Neural crest cell (in vitro differentiated cells): ENCODE measurements at places on chromosomes 13 and 19. TPM values are rescaled to one million over a fixed set of nuclear protein-coding genes. Genes with fewer than 3 reads are reported as not detected.

The LPAR2 gene
- 115 and 116 TPM in 2 replicates for total RNA-seq

The NUP62 gene
- total RNA-seq, result 127 and 141 TPM in 2 replicates

The TMEM147 gene
- total RNA-seq, result 95.1 and 105 TPM in 2 replicates

The CYP4F3 gene
- total RNA-seq, result not detected in 2 replicates

The ZNF723 gene
- not detected in 2 replicates for total RNA-seq

DNA sequence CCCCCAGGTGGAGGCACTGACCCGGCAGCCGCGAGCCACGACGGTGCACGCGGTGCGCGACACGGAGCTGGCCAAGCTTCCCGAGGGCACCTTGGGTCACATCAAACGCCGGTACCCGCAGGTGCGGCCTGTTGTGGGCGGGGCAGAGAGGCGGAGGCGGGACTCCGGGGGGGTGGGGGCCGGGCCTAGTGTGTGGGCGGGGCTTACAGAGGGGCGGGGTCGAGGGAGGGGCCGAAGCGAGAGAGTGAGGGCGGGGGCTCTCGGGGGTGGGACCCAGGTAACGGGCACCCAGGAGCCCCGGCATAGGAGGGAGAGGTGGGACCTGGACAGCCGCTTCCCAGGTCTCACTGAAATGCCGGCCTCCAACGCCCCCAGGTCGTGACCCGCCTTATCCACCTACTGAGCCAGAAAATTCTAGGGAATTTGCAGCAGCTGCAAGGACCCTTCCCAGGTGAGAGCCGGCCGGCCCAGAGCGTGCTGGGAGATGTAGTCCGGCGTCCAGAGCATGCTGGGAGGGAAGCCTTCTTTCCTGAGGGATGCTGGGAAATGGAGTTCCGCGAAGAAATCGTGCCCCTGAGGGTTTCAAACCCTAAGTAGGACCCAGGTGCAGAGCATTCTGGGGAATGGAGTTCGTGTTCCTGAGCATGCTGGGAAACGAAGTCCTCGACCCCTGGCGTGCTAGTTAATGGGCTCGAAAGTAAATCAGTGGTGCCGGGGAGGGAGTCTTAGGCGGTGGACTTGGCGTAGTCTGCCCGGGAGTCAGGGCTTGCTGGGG, 15.7 kb downstream of the PNPLA6 start:
- peaks cover 5% of the 10 kb centered on the region for H3K4me1 ChIP-seq
- DNase-seq, result peak; percentile 69
- no peaks in the 10 kb centered on the region for H3K27me3 ChIP-seq
- no peak overlapping the region for H3K27ac ChIP-seq
- peak overlapping the region; percentile 54 for H3K4me3 ChIP-seq
- peaks cover 2% of the 10 kb centered on the region for H3K36me3 ChIP-seq

DNA sequence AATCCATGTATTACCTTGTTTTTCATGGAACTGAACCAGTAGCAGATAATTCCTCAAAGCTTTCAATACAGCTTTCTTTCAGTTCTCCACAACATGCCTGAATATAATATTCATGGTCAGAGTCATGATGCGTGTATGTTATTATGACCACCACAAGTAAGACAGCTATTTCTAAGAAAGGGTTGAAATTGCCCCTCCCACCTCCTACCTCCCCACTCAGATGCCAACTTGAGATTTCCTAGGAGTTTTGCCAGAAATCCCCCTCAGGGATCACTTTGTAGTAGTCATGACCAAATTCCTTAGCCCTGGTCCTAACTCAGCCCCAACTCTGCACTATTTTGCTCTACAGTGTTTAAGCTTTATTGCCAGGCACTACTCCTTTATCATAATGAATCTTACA, 69.9 kb upstream of the RAP2A start:
- no peak overlapping the region for H3K4me3 ChIP-seq
- H3K27me3 ChIP-seq, result no peaks in the 10 kb centered on the region
- no peak overlapping the region for H3K27ac ChIP-seq
- H3K36me3 ChIP-seq, result peaks cover 20% of the 10 kb centered on the region
- DNase-seq, result no peak

- no peaks in the 10 kb centered on the region for H3K27me3 ChIP-seq
- H3K4me1 ChIP-seq, result peaks cover 78% of the 10 kb centered on the region
- H3K27ac ChIP-seq, result peak overlapping the region; percentile 13
- no peak overlapping the region for H3K4me3 ChIP-seq
- peaks cover 13% of the 10 kb centered on the region for H3K36me3 ChIP-seq
- no peak for DNase-seq
Observed at GRCh38 chr13:24127116-24127631, 33.3 kb upstream of the SPATA13 start.

DNA sequence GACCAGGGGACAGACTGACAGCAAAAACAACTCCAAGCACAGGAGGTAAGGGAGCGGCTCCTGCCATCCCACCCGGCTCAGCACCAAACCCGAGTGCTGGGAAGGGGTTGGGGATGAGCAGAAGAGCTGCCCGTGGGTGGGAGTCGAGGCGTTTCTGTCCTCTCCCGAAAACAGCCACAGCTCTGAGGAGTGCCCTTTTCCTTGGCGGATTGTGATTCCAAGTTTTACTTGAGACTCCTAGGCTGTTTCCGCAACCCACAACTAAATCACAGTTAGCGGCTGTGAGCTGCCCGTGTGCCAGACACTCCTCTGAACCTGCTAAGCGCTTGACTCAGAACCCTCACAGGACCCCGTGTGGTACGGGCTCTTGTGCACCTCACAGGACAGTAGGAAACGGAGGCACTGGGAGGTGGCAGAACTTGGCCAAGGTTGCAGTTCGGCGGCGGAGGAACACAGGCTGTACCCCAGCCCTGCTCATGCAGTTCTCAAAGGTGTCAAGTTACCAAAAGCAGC, 21.4 kb downstream of the CFAP97D2 start:
- H3K27ac ChIP-seq, result no peak overlapping the region
- H3K4me3 ChIP-seq, result no peak overlapping the region
- no peaks in the 10 kb centered on the region for H3K4me1 ChIP-seq
- H3K27me3 ChIP-seq, result no peaks in the 10 kb centered on the region
- no peaks in the 10 kb centered on the region for H3K36me3 ChIP-seq

- DNase-seq, result no peak
- no peak overlapping the region for H3K4me3 ChIP-seq
- H3K4me1 ChIP-seq, result peaks cover 7% of the 10 kb centered on the region
Observed at GRCh38 chr19:51157265-51157664, 15.2 kb downstream of the SIGLEC7 start.

DNA sequence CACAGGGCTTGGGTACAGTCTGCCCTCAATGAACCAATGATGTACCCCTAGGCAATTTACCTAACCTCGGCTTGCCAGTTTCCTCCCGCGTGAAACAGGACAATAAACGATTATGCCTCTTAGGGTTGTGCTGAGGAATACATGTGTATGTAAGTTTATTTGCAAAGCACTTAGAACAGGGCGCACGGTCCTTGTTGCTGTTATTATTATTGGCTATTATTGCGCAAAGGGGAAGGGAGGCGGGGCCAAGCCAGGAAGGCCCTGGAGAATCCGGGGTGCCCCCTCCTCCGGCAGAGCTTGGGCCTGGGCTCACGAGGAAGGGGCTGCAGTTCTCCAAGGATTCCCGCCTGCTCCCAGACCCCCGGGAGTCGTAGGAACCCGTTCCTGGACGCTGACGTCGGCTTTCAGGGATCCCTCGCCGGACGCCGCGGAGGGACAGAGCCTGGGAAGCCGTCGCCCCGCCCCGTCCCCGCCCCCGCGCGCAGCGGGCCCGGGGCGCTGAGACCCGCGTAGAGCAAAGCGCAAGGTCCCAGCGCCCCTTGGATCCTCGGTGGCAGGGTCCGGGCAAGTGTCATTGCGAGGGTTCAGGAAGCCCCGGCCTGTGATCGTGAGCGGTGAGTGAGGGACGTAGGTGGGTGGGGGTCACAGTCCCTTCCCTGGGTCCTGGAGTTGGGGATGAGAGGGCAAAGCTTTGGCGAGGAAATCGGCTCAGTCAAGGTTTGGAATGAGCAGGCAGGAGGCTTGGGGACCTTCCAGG, at the start of gene TMEM91:
TMEM91 (plus strand) TSS at position 293 of the 757 bp plus-strand sequence. CDS start 1,777 bp downstream, outside the sequence.
- DNase-seq, result peak; percentile 43
- H3K27me3 ChIP-seq, result peaks cover 5% of the 10 kb centered on the region
- peaks cover 15% of the 10 kb centered on the region for H3K4me1 ChIP-seq
- no peak within 1 kb of the TSS for H3K27ac ChIP-seq

DNA sequence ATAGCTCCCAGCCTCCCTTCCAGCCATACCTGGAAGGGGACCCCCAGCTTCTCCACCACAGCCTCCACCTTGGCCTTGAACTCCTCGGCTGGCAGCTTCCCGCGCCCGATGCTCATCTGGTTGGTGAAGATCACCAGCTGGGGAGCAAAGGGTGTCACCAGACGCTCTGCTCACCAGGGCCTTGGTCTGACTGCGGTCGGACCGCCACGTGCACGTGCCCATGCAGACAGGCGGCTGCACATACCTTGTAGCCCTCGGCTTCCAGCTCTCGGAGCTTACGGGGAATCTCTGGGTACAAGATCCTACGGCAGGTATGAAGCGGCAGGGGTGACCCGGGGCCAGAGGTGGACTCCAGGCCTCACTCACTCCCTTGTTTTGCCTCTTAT, 3.4 kb downstream of the PNKP start:
- H3K36me3 ChIP-seq, result peaks cover 18% of the 10 kb centered on the region
- peaks cover 47% of the 10 kb centered on the region for H3K4me1 ChIP-seq
- H3K4me3 ChIP-seq, result no peak overlapping the region
- peaks cover 31% of the 10 kb centered on the region for H3K27me3 ChIP-seq
- DNase-seq, result no peak

DNA sequence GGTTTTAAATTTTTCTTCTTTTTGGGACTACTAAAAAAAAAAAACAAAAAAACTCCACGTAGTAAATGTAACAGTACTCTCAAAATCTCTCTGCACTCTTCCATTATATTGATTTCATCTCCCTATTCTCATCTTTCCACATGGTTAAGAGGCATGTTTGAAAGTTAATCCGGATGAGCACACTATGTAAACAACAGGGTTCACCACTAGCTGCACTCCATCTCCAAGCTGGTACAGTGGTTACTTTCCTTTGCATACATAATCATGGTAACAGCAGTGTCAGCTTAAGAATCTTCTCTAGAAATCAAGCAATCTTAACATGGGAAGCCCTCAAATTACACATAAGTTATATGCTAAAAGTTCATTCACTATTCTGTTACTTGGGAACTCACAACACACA, 92.6 kb downstream of the MIPEP start:
- H3K27me3 ChIP-seq, result no peaks in the 10 kb centered on the region
- no peak for DNase-seq
- H3K36me3 ChIP-seq, result peaks cover 22% of the 10 kb centered on the region
- no peaks in the 10 kb centered on the region for H3K4me1 ChIP-seq

GRCh38 chr13:93670866-93671265, 444.3 kb downstream of the GPC6 start:
- H3K27me3 ChIP-seq, result no peaks in the 10 kb centered on the region
- no peaks in the 10 kb centered on the region for H3K4me1 ChIP-seq
- H3K27ac ChIP-seq, result no peak overlapping the region
- H3K4me3 ChIP-seq, result no peak overlapping the region
- DNase-seq, result no peak

- H3K27me3 ChIP-seq, result no peaks in the 10 kb centered on the region
- H3K4me3 ChIP-seq, result no peak overlapping the region
- H3K4me1 ChIP-seq, result peaks cover 4% of the 10 kb centered on the region
Observed at GRCh38 chr19:42345191-42345812, 19.9 kb downstream of the MEGF8 start.
